Hepatocyte (in vitro differentiated cells): ENCODE measurements at places on chromosomes 5 and 9.

DNA sequence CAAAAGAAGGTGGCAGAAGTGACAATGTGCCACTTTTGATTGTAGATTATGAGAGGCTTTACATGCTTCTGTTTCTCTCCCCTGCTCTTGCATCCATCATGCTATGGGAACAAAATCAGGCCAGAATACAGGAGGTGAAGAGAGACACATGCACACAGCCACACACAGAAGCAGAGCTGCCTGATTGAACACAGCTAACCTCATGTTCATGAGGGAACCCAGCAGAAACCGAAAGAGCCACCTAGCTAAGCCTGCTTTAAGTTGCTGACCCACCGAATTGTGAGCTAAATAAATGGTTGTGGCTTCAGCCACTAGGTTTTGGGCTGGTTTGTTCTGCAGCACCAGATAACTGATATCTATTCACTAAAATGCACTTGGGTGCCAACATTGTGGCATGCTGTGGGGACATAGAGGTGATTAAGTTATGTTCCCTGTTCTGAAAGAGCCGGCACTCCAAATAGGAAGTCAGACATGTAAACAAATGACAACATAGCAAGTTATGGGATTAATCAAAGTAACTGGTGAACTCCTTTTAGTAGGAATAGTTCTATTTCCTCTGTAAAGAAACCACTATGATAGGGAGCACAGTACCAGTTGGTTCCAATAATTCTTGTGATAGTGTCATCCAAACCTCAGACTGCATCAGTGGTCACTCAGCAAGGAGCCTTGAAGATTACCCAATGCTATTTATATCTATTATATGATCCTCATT is 93.6 kb upstream of the TNC start:
- no peak for DNase-seq

DNA sequence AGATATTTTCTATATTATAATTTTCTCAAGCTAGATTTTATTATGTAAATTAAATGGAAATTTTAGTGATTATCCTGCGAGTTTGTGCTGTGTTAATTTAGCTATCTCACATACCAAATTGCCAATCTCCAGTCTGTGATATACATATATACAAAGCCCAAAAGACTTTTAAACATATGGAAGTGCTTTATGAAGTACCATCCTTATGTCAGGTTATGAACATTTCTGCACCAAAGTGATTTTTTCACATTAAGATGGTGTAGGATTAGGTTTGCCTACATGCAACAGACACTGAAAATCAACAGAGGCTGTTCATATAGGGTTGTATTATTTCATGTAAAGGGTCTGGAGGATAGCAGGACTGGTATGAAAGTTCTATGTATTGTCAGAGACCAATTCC is 32.8 kb downstream of the CFAP95 start:
- DNase-seq = no peak

- no peak for DNase-seq
Observed at GRCh38 chr9:28792716-28793115, 1219.4 kb upstream of the C9orf72 start.

DNA sequence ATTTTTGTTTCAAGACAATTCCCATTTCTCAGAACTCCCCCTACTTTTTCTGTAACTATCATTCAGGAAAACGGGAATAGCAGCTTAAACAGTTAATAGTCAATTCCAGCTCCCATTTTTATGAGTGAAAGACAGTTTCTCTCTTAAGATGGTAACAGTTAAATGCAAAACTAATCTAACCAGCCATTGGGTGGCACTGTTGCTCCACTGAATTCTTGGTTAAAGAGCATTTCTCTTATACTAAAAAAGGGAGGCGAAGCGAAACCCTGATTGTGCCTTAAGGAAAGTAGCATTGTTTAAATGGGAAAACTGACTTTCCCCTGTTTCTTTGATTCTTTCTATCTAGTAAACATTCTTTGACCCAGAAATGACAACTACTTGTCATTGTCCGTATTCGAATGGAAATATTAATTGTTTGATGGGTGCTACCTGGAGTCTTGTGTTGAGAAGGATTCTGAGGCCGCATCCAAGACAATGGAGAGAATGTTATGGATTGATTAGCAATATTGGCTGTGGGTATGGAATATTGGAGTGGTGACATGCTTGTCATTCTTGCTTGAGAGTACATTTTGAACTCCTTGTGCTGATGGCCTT is 507.8 kb downstream of the MAT2B start:
- DNase-seq = peak; percentile 80

DNA sequence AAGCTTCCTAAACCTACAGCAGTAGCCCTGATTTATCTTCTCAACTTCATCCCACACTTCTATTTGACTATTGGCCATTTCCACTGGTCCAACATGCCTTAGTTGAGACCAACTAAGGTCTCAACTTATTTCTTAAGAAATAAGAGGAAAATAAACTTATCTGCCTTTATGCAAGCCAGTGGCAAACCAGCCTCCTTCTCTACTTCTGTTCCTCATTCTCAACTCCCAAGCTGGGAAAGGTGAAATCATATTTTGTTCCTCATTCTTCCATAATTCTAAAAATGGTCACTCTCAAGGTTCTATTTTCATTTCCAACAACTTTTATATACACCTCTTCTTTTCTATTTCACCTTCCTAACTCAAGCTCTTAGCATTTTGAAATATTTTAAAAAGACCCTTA is 149.6 kb upstream of the C9orf72 start:
- DNase-seq = no peak

GRCh38 chr9:129904734-129905133 is 69.5 kb downstream of the USP20 start:
- no peak for DNase-seq

- no peak for DNase-seq
Observed at GRCh38 chr9:137676998-137677397, 58.2 kb downstream of the EHMT1 start.

- no peak for DNase-seq
Observed at GRCh38 chr5:176413255-176413565, 3.1 kb downstream of the CLTB start.

- DNase-seq = no peak
Observed at GRCh38 chr9:1495282-1496030, 445.3 kb downstream of the DMRT2 start.

DNA sequence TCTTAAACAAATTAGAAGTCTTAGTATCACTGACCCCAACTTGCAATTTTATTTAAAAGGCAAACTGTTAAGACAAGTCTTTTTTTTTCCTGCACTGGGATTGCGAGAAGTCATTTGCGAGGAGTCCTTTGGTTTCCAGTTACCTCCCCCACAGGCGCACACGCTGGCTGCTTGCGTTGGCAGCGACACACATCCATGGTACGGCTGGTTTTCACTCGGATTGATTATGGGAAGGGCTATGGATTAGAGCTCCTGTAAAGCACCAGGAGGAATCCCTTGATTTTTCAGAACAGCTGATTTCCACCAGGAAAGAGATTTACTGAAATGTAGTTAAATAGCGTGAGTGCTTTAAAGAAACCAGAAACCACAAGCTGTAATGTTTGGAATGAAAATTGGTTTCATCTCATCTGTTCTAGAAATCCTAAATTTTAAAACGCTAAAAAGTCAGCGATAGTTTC is 737 bp downstream of the SLC1A3 start:
- peak; percentile 34 for DNase-seq

DNA sequence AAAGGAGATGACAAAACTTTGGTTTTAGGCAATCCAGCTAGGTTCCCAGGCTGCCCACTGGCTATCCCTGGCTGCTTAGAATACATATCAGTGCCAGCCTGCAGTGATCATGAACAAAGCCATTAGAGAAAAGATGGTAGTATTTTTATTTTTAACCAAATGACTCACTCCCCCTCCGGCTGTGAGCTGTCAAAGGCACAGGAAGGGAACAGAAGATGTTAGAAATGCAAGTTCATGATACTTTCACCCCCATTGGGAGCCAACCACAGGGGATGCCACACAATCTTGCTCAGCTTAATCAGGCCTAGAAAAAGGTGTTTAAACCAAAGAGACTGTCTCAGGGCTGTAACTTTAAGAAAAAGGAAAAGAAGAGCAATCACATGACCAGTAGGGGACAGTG is 70.3 kb upstream of the ASTN2 start:
- DNase-seq = no peak

- no peak for DNase-seq
Observed at GRCh38 chr5:74428876-74429275, 211.7 kb downstream of the ENC1 start.

- no peak for DNase-seq
Observed at GRCh38 chr5:91378752-91379211, 4.3 kb downstream of the ARRDC3 start.

DNA sequence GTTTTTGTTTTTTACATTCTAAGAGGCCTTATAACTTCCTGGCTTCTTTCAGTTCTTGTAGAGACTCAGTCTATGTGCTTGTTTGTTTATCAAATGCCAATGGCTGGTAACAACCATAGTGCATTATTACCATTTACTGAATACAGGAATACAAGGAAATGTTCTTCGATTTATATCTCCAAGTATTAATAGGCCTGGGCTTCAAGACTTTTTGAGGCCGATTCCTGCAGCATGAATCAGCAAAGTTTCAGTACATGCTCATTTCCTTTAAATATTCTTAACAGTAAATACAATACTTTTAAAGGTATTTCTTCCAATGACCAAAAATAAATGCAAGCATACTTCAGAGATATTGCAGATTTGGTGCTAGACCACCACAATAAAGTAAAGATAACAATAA is 535.3 kb downstream of the EFNA5 start:
- no peak for DNase-seq

GRCh38 chr5:147411359-147412319 is 98.2 kb downstream of the DPYSL3 start:
- no peak for DNase-seq

DNA sequence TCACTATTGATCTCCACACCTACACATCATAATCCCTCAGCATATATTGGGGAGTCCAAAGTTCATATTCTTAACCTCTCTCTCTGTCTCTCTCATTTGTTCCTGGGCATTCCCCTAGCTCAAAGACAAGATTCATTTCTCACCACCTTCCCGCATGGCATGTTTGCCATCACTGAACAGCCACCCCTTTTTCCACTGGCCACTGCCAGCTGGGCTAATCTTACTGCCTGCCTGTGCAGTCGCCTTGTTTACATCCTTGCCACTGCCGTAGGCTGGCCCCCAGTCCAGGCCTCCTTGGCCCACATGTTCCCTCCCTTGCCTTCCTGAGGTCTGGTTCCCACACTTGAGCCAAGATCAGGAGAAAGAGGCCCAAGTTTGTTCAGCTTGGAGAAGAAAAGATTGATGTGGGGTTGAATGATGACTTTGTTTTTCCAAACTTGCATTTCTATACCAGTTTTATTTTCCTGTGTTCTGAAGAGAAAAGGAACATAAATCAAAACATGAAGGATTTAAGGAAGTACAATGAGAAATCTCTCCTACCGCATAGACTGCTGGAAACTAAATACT is 80.2 kb downstream of the PLAC8L1 start:
- DNase-seq = peak; percentile 39

GRCh38 chr5:155024015-155024414 is 10.5 kb downstream of the KIF4B start:
- DNase-seq = no peak

DNA sequence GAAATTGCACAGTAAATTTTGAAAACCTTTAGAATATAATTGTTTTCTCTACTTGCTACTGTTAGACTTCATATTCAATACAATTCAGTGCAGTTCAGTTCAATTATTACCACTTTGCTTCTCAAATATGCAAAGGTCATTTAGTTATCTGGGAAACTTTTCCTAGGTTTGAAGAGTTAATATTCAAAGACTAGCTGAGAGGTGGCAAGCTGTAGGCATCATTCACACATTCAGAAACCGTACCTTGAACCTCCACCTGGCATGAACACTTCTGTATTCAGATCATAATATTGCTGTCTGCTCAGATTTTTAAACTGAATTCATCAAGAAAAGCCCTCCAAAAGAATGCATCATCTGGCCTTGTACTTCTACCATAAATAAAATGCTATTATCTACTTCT is 162.1 kb upstream of the PCSK5 start:
- no peak for DNase-seq

DNA sequence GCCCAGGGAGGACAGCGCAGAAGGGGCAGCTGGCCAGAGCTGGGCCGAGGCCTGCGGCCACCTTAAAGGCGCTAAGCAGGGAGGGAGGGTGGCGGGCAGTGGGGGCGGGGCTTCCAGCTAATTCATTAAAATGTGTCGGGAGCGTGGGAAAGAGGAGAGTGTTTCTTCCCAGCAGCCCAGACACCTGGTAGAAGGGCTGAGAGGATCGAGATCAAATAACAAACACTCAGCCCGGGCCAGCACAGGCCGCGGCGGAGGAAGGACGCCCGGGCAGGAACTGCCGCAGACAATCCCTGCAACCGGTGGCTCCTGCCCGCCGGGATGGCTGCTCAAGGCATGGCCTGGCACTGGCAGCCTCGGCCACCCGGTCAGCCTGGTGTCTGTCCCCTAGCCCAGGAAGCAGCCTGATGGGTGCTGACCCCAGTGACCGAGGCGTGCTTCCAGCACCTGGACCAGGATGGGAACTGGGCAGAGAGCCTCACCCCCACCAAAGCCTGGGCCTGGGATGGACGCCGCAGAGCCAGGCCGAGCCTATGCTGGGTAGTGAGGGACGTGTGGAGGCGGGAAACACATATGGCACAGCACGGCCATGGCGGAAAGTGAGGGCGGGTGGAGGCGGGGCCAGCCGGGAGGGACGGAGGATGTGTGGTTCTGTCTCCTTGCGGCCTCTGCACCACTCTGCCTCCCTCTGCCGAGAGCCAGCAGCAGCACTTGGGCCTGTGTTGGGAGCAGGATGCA is 3.2 kb upstream of the NRARP start:
- peak; percentile 33 for DNase-seq

GRCh38 chr9:121958530-121958929 is 134.6 kb downstream of the TTLL11 start:
- DNase-seq = no peak

DNA sequence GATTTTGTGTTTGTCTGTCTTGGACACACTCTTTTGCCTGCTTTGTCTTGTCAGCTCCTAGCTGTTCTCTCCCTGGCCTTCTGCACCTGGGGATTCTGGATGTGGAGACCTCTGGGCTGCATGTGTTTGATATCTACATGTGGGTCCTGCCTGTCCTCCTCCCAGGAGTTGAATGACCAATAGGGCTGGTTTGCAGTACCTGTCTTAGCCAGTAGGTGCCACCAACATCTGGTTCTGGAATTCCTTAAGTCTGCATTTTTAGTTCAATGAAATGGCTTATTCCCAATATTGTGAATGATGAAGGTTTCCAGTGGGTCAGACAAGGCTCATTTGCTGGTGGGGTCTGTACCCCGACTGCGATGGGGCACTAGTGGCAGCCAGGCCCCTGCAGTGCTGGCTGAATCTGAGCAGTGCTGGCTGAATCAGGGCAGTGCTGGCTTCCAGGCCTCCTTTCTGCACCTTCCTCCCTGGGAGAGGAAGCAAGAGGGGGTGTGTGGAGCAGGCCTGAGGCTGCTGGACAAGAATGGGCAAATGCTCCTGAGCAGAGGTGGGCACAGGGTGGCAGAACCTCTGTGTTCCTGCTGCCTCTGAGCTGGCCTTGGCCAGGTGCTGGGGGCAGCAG is 73.3 kb downstream of the RXRA start:
- no peak for DNase-seq

DNA sequence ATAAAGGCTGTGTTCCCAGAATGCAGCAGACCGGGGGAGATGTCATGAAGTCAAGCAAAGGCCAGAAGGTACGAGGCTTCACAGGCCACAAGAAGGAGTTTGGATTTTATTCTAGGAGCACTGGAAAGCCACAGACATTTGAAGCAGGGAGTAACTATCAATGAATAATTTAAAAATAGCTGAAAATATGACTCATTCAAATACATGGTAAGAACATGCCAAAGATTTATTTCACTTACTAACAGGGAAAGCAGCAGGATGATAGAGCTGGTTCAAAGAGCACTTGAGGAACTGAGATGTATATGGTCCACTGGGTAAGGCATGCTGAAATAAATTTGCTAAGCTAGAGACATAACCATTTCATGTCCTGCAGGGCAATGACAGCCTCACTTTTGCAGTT is 53.2 kb downstream of the MSX2 start:
- no peak for DNase-seq
